ENCODE measurements at places on chromosomes 16 and 17.

DNA sequence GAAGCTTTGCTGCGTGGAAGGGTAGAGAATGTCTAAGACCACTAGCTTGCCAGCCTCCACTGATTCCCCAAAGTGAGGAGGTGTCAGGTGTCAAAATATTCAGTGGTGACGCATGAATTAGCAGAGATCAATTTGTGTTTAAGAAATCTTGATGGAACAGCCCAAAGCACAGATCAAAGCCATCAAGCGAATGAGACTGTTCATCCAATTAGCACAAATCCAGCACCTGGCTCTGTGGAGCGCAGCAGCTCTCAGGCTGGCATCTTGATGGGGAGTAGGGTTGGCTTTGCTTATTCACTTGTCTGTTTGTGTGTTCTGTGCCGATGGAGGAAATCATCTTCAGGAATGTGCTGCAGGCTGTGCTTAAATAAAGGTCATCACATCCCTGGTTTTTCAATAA, 456.8 kb upstream of the CCL2 start:
- DNase-seq, result no peak

DNA sequence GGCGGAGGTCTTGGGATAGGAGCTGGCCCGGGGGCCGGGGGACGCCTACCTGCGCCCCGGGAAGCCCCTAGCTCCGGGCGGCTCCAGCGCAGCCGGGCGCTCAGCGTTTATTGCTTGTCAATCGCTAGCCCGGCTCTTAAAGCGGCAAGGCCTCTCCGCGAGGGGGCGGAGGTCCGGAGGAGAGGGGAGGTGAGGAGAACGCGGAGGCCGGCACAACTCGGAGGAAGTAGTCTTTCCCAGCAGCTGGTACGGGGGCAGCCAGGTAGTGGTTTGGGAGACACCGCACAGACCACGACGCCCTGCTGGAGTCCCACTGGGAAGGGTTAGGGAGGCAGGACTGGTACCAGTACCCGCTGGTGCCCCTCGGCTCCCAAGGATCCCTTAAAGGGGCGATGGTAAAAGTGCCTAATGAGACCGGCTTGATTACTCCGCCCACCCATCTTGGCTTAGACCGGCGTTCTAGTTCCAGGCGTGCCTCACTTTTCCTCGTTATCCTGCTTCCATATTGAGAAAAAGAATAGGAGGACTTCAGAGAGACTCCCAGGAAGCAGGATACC, at the start of gene MPP2:
Gene MPP2, minus strand, starts transcription at position 112 of the 557 bp plus-strand sequence. CDS start 3,076 bp downstream, outside the sequence.
- DNase-seq, result peak; percentile 42

- no peak for DNase-seq
These were observed 146.8 kb downstream of the SEC14L1 start for GRCh38 chr17:77287432-77288068.

GRCh38 chr17:57284984-57285646, 28.8 kb downstream of the MSI2 start:
- DNase-seq, result no peak

DNA sequence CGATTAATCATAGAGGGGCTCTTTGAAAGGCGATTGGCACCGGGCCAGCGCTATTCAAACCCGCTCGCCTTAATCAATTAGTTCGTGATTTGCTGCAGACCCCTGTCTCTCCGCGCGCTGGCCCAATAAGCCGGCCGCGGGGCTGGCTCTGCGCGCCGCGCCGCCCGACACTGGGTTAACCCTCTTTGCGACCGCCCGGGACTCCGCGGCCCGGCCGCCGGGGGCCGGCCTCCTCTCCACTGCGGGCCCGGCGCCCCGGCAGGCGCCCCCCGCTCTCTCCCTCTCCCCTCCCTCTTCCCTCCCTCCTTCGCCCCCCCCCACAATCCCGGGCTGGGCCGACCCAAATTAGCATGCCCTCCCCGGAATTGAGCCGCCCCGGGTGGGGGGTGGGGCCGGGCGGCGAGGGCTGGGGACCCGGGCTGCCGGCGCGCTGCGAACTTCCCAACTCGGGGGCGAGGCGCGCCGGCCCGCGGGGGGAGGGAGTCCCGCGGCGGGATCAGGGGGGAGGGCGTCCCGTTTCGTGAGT, 428 bp upstream of the SALL1 start:
- peak; percentile 20 for DNase-seq

GRCh38 chr16:14172200-14172809, 101.2 kb downstream of the MRTFB start:
- DNase-seq, result no peak

GRCh38 chr17:37318931-37319594, 56.7 kb upstream of the C17orf78 start:
- no peak for DNase-seq

GRCh38 chr17:3544365-3544764, 13.2 kb downstream of the TRPV3 start:
- DNase-seq, result no peak
